ENCODE measurements at places on chromosomes 12 and 14.

GRCh38 chr12:123957196-123957595 lies 15.4 kb downstream of the CCDC92 start:
- no peak for DNase-seq

DNA sequence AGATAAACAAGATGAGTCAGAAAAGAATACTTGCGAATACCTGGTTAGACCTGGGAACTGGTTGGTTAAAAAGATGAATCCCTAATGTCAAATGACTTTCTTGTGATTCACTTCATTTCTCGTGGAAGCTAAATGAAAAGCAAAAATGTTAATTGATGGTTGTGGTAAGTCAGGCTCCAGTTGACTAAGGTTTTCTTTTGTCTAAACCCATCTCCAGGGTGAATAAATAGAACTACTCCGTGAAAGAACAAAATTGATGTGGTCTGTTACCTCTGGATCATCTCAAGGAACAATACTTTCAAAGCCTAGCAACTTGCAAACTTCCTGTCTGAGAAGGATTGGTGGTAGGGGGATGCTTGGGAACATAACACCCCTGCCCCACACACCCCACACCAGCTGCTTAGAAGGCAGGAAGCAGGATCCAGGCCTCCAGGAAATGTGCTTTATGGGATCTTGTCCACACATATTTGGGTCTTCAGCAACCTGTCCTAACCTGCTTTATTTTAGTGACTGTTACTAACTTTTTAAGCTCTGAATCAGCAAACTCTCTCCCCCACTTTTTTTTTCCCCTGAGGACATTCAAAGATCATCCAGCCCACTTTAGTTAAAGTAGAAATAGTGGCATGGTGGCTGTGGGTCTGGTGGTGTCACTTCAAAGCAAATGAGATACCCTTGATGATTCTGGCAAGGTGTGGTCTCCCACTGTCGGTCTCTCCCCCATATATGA lies 60.4 kb upstream of the PTHLH start:
- DNase-seq: no peak

GRCh38 chr14:89420502-89420901 lies 3.5 kb upstream of the FOXN3 start:
- DNase-seq: no peak

DNA sequence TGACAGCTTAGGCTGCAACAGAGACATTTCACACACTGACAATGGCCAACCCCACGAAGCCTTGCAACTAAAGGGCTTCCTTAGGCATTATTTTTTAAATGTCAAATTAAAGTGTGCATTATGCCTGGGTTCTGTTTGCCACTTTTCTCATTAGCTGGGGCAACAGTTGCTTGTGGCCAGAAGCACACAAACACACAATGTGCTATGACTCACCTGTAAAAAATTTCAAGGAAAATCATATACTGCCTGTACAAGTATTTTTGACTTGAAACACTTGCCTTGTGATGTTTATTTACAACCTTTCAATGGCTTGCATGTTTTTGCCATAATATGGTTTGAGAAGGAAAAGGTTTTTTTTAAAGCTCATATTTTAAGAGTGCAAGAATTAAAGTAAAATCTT lies 1.9 kb downstream of the NTN4 start:
- DNase-seq: no peak

DNA sequence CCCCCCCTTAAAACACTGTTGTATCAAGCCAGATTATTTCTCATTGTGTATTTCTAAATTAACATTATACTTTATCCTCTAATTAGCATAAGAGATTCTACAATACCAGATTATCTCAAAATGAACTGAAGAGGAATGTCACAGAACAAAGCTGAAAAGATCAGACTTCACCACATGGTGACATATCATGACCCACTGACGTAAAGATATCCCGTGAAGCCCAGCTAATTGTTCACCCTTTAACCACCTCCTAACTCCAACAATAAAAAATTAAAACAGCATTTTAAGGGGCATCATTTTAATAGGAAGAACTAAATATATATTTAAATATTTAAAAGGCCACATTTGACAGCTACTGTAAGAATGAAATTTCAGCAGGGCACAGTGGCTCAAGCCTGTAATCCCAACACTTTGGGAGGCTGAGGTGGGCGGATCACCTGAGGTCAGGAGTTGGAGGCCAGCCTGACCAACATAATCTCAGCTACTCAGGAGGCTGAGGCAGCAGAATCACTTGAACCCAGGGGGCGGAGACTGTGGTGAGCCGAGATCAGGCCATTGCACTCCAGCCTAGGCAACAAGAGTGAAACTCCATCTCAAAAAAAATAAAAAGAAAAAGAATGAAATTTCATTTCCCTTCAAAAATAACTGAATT lies 29.0 kb downstream of the CDK17 start:
- no peak for DNase-seq

DNA sequence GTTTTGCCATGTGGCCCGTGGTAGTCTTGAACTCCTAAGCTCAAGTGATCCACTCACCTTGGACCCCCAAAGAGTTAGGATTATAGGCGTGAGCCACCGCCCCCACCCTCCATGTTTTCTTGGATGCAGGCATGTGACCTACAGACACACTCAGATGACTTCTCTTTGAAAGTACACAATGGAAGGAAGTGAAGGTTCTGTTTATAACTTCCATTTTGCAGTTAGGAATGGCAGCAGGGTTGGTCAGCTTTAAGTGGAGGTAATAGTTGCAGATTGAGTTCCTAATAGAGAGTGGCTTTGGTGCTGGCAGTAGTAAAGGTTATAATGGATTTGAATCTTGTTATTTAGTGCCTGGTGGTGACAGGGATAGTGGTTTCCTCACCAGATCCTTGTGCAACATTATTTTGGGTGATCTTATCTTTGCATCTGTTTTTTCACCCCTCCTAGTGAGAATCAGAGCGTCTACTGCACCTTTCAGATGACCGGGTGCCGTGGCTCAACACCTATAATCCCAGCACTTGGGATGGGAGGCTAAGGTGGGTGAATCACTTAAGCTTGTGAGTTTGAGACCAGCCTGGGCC lies 15.3 kb downstream of the LARP4 start:
- DNase-seq: no peak

GRCh38 chr12:106696681-106697417 lies 77.6 kb upstream of the RIC8B start:
- DNase-seq: no peak

DNA sequence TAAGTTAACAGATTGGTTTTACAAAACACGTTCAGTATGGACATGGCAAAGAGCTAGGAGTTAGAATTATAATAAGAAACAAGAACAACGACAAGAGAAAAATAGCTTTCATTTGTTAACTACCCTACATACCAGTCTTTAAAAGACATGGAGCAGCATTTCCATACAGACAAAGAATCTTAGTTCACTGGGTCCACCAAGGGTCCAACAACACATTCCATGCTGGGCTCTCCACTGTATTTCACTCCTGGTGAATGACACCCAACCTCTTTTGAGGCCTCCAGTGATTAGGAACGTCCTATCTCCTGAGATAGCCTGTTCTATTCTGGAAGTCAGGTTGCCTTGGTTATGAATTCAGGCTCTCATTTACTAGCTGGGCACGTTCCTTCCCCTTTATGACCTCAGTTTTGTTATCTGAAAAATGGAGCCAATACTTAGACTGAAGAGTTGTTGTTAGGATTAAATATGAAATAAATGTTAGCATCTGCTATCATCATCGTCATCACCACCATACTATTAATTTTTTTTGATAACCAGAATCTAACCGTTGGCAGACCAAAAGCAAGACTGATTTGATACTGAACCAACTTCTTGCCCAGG lies 37.7 kb downstream of the C12orf75 start:
- no peak for DNase-seq

DNA sequence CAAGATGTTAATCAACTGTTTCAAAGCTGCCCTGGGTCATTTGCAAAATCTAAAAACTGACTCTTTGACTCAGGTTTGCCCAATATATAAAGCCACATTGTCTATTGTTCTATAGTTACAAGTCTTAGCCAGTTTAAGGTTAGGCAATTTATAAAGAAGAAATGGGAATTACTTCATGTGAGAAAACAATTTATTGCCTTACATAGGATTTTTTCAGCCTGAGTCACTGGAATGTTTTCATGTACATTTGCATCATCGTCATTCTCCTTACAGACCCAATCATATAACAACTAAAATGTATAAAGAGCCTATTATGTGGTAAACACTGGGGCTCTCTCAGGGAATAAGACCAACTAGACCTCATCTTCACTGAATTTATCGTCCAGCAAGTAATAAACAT lies 100.3 kb upstream of the PLEKHG7 start:
- DNase-seq: no peak

- DNase-seq: no peak
Observed at GRCh38 chr12:57888409-57889157, 42.1 kb upstream of the CTDSP2 start.

- no peak for DNase-seq
Observed at GRCh38 chr12:16358878-16359277, 11.4 kb downstream of the MGST1 start.

GRCh38 chr12:102507301-102507700 lies 26.9 kb upstream of the IGF1 start:
- no peak for DNase-seq

DNA sequence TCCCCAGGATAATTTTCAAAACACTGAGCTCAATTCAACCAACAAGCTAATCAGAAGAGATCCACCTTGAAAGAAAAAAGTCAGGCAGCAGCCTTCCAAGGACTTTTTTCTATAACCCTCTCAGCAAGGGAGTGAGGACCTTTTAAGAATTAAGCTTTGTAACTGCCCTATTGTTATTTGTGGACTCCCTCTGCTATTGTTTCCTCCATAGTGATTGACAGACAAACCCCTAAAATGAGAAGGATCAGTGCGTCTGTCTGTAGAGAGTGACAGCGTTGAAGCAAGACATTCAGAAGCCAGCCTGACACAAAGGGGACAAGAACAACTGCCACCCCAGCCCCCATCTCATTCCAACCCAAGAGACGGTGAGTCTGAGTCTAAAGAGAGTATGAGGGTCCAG lies 30.3 kb upstream of the BTG1 start:
- DNase-seq: no peak

DNA sequence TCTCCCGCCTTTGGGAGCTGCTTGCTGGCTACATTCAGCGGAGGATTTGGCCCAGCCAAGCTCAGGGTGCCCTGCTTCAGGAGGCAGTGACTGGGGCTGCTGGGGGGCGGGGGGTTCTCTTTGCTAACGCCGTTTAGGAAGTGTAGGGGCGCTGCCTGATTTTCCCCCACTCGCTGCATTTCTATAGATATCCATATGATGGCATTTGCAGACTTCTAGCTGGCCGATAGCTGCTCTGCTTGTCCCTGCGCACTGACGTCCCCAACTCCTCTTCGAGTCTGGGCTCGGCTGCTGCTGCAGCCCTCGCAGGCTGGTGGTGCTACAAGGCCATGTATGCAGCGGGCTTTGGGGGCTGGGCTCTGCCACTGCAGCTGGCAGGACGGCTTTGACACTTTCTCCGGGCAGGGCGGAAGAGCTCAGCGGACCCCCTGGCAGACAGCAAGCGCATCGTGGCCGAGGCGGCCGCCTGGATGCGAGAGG lies 3.1 kb downstream of the LRFN5 start:
- no peak for DNase-seq

DNA sequence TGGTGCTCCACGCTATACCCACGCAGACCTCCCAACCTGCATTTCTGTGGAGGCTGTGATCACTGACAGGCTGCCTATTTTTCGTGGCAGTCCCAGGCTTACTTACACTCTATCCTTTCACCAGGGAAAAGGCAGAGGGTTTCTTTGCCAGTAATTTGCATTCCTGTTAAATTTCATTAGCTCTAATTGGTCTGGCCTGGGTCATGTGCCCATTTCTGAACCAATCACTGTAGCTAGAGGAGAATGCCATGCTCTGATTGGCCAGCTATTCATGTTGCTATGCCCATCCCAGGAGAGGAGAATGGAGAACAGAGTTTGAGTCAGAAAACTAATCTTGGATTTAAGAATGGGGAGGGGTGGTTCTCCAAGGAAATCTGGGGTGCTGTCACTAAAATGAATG lies 43.2 kb upstream of the TUNAR start:
- no peak for DNase-seq
